ENCODE measurements at places on chromosomes 13 and 19.

DNA sequence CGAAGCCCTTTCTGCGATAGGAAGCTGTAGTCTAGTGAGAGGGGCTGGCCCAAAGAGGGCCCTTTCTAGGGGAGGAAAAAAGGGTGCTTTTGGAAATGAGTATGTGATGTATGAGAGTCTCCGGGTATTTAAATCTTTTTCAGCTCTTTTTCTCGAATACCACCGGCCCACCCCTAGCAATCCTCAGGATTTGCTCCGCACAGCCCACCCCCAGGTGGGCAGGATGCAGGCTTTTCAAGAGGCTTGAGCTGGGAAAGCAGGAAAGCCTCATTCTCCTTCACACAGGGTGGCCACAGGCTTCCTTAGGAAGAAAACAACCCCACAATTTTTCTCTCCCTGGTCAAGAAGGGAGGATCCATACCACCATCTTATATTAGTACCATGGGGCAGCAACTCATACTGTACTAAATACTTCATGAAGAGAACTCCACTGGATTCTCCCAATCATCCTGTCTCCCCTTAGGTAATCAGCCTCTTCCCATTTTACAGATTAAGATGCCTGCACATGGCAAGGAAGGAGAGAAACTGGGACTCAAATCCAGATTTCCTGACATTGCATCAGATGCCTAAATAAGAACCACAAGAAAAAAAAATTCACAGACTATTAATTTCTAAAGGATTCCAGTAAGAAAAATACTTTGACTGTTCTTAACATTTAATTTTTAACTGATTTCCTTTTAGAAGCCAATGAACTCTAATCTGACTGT is 84.4 kb downstream of the STK24 start:
- DNase-seq, result no peak

DNA sequence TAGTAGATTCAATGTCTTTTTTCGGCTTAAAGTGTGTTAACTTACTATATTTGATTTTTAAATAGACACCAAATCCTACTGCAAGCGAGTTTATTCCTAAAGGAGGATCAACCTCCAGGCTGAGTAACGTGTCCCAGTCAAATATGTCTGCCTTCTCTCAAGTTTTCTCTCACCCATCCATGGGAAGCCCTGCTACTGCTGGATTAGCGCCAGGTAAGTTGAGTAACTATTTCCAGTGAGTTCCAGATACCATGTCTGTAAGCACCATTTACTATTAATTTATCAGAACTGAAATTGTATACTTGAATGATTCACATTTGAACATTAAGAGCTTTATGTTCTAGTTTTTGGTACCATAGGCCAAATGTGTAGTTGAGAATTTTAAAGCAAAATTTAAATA is 81.8 kb downstream of the PAN3 start:
- no peak for DNase-seq

GRCh38 chr13:59874973-59875372 is 288.8 kb downstream of the DIAPH3 start:
- no peak for DNase-seq

DNA sequence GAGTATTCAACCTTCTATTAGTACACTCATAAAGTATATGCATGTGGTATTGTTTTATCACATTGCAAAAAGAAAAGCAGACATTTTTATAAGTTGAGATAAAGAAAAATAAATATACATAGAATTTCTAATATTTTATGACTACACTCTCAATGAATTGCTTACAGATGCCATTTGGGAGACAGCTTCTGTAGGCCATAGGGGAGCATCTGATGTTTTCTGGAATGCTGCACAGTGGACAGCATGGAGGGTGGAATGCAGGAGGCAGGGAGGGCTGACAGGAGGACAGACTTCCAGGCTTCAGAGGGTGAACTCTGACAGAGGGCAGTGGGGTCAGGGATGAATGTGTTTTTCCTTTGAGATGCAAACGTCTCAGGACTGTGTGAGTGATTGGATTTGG is 45.8 kb downstream of the MIPEP start:
- DNase-seq, result no peak

DNA sequence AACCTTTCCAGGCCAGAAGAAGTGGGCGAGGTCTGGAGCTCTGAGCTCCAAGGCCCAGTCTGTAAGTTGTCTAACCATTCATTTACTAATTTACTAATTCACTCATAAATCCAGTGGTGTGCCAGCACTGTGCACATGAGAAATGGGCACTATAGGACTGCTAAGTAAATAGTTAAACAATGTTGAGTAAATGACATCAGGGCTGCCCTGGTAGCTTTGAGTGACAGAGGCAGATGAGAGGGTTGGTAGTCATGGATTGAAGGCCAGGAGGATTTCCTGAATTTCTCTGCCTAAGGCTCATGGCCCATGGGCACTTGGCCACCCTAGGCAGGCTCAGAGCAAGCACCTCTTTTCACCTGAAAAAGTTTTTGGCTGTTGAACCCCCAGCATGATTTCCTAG is 216.9 kb upstream of the RXFP2 start:
- DNase-seq, result no peak

DNA sequence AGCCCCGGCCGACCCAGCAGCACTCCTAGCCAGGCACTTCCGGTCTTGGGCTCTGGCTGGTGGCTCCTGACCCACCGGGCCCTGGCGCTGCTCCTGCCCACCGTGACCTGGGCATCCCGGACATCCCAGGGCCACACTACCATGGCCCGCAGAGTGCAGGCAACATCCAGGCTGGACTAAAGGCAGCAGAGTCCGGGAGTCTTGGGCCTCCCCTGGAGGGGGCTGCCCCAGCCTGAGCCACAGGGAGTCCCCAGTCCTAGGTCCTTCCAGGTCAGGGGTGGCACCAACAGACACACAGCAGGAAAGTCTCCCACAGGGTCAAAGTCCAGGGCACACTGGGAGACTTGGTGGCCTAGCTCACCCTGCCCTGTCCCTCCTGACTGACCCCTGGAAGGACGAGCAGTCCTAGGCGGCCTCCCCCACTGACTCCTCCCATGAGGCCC is 10.8 kb downstream of the LSM4 start:
- DNase-seq, result no peak
